Fibroblast of lung (primary cell): ENCODE measurements at places on chromosomes 2 and 18. TPM values are rescaled to one million over a fixed set of nuclear protein-coding genes. Genes with fewer than 3 reads are reported as not detected.

DNA sequence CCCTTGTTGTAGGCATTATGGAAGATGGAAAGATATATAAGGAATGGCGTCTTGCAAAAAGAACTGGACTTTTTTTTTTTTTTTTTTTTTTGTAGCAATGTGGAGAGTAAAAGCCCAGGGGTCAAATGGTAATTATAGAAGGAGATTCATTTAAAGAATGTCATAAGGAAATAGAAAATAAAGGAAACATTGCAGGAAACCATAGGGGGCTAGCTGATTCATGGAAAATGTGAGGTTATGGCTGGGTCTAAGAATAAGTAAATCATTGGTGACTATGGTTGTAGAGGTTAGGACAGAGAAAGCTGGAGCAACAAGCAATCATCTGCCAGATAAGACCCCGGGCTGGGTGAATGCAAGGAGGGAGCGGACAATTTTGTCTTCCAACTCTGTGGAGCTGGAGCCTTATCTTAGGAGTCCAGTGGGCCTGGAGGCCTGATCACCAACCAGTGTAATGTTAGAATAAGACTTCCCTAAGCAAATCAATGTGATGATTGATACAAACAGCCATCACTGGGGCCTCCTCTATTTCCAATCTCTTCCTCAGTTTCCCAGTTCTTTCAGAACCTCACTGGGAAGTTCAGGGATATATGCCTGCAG is 201.2 kb upstream of the TNP1 start:
- no peak overlapping the region for H3K27ac ChIP-seq
- H3K27me3 ChIP-seq, result no peaks in the 10 kb centered on the region
- no peak overlapping the region for H3K4me3 ChIP-seq

The TMEM247 gene
- total RNA-seq, result not detected in 2 replicates

GRCh38 chr2:134683561-134684112 is 35.2 kb downstream of the TMEM163 start:
- no peak overlapping the region for H3K27ac ChIP-seq
- no peak overlapping the region for H3K4me3 ChIP-seq
- no peaks in the 10 kb centered on the region for H3K27me3 ChIP-seq
- no peak for DNase-seq

GRCh38 chr2:164542581-164543021 is 78.7 kb downstream of the GRB14 start:
- peak; percentile 2 for DNase-seq
- no peak overlapping the region for H3K27ac ChIP-seq
- H3K4me1 ChIP-seq, result peaks cover 2% of the 10 kb centered on the region
- H3K4me3 ChIP-seq, result no peak overlapping the region
- H3K27me3 ChIP-seq, result no peaks in the 10 kb centered on the region
- H3K36me3 ChIP-seq, result no peaks in the 10 kb centered on the region

GRCh38 chr2:109117780-109118179 is 11.2 kb upstream of the SH3RF3 start:
- H3K4me1 ChIP-seq, result no peaks in the 10 kb centered on the region
- H3K4me3 ChIP-seq, result no peak overlapping the region
- no peaks in the 10 kb centered on the region for H3K36me3 ChIP-seq
- H3K27ac ChIP-seq, result no peak overlapping the region

- H3K4me3 ChIP-seq, result no peak overlapping the region
- H3K27ac ChIP-seq, result no peak overlapping the region
- no peaks in the 10 kb centered on the region for H3K4me1 ChIP-seq
- no peaks in the 10 kb centered on the region for H3K27me3 ChIP-seq
- no peaks in the 10 kb centered on the region for H3K36me3 ChIP-seq
- DNase-seq, result no peak
Measured at GRCh38 chr2:107107351-107107750, 221.4 kb upstream of the ST6GAL2 start.

DNA sequence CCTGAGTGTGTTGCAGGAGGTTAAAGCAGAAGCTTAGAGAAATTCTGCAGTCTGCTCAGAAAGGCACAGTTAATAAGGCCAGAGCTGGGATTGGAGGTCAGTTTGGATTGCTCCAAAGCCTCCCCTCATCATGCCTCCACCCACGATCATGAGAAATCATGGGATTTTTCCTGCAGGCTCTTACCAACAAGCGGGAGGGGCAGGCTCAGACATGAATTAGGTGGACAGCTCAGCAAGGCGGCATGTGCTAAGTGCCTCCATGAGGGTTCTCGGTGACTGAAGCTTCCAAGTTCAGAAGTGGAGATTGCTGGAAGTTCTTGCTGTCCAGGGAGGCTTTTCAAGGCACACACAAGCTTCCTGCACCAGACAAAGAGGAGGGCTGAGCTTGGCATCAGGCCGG is 163.8 kb downstream of the SETBP1 start:
- H3K27ac ChIP-seq, result no peak overlapping the region
- no peaks in the 10 kb centered on the region for H3K27me3 ChIP-seq
- H3K4me3 ChIP-seq, result no peak overlapping the region

GRCh38 chr2:99485411-99485810 is 4.4 kb downstream of the REV1 start:
- no peaks in the 10 kb centered on the region for H3K27me3 ChIP-seq
- H3K27ac ChIP-seq, result no peak overlapping the region
- no peak for DNase-seq
- H3K4me3 ChIP-seq, result no peak overlapping the region
